ENCODE measurements at places on chromosomes 5 and 9.

- DNase-seq = no peak
Observed at GRCh38 chr9:133513214-133514100, 11.3 kb downstream of the MYMK start.

DNA sequence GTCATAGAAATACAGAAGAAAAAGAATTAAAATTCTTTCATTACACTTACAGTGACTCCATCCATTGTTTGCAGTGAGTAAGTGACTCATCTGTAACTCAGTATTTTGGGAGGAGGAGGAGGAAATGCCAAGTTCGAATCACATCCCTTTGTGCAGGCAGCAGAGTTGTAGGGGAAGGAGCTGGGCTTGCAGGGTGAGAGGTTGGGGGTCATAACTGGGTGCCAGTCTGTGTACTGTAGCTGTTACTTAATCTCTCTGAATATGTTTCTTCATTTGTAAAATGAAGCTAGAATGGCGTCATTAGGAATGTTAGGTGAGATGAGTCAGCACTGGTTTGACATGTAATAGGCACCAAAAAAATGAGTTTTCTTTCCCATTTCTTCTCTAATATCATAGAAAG lies 235.7 kb upstream of the ADAMTSL1 start:
- no peak for DNase-seq

DNA sequence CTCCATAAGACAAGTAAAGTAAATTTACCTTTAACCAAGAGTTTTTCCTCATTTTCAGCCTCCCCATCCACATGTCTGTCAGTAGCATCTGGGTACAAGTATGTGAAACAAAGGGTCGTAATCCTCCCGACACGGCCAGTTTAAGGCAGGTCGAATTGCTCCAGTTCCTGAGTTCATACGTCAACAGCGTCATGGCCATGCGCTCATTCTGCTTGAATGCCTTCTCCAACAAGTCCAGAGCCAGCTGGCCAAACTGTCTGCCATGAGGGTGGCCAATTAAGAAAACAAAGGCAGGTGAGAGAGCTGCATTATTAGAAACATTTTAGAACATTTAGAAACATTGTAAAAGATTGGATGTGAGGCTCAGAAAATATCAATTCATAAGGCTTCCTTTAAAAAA lies 87.5 kb downstream of the TRPM6 start:
- no peak for DNase-seq

GRCh38 chr9:130914417-130915095 lies 17.9 kb upstream of the QRFP start:
- DNase-seq = no peak

DNA sequence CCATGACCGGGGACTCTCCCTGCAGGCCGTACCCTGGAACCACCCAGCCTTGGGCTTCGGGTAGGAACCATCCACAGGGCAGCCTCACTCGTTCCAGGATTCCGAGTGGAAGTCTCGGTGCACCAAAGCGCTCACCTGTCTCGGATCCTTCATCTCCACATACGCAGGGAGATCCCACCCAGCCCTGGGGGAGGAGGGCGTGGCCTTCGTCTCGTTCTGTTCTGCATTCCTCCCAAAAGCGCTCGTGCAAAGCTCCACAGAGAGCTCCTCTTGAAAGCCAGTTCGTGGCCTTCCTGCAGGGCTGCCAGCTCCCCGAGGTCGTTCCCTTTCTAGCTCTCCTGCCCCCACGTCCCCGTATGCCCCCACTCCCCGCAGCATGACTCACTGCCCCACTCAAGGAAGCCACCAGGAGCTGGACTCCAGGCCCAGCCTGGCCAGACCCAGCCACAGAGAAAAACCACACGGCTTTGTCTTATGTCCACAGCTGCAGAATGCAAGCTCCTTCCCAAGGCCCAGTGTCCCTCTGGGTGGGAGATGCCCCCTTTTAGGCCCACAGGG lies 65.0 kb upstream of the SARDH start:
- DNase-seq = no peak

DNA sequence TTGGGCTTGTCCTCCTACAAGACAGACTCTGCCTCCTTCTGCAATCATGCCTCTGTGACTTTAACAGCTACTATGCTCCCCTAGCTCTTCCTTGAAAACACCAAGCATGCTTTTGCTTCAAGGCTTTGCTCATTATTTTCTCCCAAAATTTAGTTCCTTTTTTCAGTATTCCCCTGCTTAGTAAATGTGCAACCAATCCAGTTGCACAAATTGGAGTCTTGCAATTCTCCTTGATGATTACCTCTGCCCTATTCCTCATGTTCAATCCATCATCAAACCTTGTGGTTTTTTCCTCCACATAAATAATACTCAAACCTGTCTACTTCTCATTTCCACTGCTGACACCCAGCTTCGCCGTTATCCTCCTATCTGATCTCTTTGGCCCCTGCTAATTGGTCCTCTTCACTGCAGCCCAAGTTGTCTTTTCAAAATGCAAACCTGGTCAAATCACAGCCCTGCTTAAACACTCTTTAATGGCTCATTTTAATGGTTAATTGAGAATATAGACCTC lies 296.3 kb downstream of the CWC27 start:
- no peak for DNase-seq

DNA sequence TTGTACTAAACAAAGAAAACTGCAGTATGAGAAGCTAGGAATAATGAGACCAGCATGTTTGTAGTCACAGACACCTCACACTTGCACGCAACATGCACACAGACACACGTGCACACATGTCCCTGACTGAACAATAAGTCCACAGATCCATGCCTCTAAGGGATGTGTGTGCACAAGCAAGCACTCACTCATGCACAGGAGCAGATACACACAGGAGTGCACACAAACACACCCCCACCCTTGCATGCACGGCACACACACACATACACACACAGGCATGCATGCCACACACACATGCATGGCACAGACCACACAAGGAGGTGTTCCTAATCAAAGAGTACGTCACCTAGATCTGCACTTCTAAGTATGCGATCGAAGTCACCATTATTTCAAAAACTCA lies 111.4 kb upstream of the FAM120A start:
- DNase-seq = no peak

GRCh38 chr5:3325201-3325971 lies 270.2 kb upstream of the IRX1 start:
- DNase-seq = no peak
